ENCODE measurements at places on chromosomes 6 and 20.

GRCh38 chr6:39941138-39941537 lies 6.9 kb upstream of the MOCS1 start:
- no peak for DNase-seq

- no peak for DNase-seq
These were observed 68.1 kb upstream of the PMEPA1 start for GRCh38 chr20:57777911-57778310.

DNA sequence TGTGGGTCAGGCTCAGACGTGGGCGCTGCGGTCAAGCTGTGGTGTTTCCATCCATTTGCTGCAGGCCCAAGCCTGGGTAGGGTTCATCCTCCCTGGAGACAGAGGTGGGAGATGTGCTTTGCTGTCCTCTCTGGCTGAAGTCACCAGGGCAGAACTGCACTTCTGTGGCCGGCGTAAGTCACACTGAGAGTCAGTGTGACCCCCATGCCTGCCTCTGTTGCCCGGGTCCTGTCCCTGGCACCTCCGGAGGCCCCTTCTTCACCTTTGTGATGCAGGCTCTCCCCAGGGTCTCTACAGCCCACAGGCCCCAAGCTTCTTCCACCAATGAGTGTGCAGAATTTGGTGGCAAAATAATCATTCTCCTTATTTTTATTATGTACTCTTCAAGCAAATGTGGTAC lies 53.8 kb upstream of the DACT2 start:
- no peak for DNase-seq

- peak; percentile 95 for DNase-seq
These were observed 49.0 kb upstream of the RNF24 start for GRCh38 chr20:4064144-4064909.

- DNase-seq: peak; percentile 60
These were observed 6.0 kb downstream of the PPIL6 start for GRCh38 chr6:109434456-109434855.

GRCh38 chr6:34657307-34657978 lies 39.1 kb downstream of the ILRUN start:
- peak; percentile 84 for DNase-seq

DNA sequence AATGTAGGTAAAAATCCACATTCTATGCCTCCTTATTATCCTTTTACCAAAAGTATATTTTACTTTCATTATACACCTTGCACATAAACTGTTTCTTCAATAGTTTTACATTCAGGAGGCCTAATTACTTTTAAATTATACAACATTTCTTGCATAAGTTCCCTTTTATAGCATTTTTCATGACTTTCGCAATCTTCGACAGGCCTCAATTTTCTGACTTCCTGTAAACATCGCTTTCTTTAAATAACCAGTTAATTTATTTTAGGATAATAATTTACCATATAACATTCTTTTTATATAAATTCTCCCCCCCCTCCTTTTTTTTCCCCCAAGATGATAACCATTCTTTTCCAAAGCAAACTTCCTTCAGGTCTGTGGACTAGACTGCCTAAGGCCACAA lies 9.2 kb downstream of the SLC35A1 start:
- DNase-seq: no peak

DNA sequence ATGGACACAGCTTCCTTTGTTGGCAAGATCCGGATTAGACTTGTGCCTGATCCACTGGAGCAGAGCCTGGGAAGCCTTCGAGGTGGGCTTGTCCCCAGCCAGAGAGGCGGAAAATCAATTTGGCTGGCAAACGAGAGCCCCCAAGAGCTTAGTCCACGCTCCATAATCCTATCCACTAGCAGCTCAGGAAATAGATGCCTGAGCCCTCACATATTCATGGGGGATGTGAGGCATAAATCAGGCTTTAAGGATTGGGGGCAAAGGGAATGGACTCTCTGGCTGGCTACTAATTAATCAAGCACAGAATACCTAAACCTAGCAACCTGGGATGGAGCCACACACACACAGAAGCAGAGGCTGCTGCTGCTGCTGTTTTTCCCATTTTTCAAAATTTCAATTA lies 137.9 kb downstream of the PKHD1 start:
- DNase-seq: no peak

GRCh38 chr6:84065693-84066290 lies 32.2 kb downstream of the MRAP2 start:
- peak; percentile 36 for DNase-seq

DNA sequence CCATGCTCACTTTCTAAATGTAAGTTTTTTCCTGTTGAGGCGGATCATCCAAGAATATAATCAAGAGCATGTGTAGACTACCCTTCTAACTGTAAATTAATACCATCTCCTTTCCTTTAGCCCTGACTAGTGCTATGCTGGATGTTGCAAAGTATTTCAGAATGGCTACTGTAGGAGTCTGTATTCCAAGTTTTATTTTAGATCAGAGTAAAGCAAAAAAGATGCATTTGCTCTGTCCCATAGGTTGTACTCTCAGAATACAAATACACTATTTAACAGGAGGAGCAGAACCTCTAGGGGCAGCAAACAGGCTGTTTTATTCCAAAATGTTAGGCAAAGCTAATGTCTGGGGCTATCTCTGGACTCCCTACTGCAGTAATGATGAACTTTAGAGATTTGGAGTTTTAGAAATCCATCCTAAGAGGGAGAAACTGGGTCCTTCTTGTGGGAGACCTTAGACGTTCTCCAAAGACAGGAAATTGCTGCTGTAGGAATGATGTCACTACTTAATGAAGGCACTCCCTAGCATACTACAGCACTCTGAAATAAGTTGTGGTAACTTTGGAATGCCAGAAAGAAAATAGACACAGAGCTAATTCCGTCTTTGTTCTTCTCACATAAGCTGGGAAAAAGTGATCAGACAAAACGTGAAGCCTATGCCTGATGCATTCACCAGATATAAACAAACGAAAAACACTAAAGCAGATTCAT lies 392.4 kb upstream of the HS3ST5 start:
- DNase-seq: no peak

GRCh38 chr20:57428324-57429158 lies 37.3 kb downstream of the RBM38 start:
- no peak for DNase-seq

DNA sequence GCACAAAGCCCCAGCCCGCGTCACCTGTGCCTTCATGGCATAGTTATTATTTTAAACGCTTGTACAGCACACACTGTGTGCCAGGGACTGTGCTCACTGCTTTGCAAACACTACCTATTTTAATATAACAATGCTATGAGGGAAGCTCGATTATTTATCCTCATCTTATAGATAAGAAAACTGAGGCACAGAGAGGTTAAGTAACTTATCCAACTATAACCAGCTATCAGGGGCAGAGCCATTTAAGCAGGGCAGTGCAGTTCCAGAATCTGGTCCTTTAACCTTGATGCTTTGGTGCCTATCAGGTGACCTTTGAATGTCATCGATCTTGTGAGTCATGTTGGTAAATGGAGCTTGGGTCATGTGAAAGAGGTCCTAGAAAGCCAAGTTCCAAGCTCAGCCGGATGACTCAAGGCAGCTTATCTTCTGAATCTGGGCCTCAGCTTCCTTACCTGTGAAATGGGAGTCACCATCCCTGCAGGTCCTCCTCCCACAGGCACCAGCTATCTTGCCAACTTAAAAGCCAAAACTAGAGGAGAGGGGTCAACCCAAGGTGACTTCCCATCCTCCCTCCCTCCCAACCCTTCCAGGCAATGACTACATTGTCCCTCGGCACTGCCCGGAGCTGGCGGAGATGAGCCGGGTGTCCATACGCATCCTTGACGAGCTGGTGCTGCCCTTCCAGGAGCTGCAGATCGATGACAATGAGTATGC lies 56.4 kb upstream of the TTPAL start:
- no peak for DNase-seq

GRCh38 chr20:45833883-45834796 lies 541 bp downstream of the SNX21 start:
- DNase-seq: peak; percentile 63

DNA sequence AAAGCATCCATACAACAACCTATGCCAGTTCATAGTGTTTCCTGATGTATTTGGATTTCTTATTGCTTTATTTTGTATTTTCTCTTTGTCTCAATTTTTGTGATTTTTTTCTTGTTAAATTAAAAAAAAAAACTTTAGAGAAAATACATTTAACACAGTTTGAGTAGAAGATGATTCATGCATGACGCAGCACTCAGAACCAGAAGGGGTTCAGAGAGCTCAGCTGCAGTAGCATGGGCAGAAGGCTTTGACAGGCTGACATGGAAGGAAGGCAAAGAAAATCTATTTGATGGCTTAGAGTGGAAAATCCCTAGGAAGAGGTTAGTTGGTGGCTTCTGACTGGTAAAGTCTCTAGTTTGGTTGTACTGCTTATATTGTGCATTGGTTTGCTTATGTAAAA lies 207.2 kb upstream of the STXBP5 start:
- DNase-seq: peak; percentile 47

DNA sequence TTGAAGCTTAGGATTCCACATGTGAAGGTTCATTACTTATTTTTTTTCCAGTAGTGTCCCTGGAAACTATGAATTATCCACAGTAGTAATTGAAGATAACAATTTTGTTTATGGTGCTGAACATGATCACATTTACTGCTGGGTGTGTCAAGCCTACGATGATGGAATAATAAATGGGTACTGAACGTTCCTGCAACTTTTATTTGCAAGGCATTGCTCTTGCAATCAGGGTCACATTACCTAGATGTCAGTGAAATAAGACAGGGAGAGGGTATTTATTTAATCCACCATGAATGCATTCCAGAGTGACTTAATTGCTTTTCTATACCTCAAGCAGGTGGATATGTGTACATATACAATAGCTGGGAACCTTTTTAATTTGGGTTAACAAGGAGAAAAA lies 27.0 kb upstream of the MLIP start:
- no peak for DNase-seq

GRCh38 chr20:61565791-61566190 lies 313.7 kb downstream of the CDH4 start:
- DNase-seq: no peak

DNA sequence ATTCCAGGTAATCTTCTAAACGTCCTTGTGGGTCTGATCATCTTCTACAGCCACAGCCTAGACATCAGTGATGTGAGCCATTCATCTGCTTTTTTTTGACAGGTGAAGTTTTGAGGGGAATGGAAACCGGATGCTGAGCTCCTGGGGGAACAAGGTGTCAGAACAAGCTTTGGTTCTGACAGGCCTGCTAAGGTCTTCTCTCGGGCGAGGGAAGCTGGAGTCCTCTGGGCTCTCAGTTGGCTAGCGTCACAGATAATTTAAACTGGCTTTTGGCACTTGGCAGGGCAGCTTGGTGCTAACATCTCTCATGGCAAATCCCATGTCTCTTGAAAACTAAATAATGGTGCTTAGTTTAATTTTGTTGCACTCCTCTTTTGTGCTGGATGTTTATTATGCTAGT lies 8.4 kb upstream of the AIG1 start:
- DNase-seq: no peak

DNA sequence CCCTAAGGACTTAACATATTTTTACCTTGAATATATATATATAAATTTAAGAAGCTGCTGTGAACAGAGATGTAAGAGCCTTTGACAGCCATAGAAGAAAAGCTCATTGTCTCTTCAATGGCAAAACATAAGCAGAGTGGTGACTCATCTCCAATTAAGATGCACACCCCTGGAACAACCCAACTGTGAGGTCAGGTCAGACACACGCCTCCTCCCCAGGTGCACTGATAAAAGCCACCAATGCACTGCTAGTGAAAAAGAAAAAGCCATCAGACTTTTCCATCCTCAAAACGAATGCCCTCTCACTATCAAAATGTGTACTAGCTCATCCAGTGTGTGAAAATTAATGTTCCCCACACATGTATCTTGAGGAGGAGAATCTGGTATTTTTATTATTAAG lies 100.1 kb downstream of the SMLR1 start:
- DNase-seq: no peak

DNA sequence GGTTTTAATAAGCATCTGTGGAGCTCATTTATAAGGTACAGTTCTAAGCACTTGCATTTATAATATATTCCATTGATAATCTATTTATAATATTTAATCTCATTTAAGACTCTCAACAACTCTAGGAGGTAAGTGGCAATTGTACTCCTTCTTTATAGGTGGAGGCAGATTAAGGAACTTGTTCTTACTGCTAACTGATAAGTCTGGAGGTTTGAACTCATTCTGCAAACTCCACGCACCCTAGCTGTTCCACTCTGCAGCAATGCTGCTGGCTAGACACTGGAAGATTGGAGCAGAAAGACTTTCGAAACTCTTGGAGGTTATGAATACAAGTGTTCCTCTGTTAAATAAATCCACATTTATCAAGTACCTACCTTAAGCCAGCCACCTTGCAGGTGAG lies 793 bp upstream of the HDAC2 start:
- DNase-seq: no peak

DNA sequence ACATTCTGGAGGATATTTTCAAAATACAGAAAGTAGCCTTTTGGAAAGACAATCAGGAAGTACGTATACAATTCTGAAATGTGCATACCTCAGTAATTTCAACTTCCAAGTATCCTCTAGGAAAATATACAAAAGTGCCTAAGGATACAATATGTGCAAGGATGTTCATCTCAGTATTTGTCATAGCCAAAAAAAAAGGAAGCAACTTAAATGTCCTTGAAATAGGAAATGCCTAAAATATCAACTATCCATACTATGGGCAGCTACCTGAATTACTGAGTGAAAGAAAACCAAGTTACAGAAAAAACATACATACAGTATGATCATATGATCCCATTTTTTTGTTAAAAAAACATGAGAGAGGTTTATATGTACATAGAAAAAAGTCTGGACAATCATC lies 1.5 kb downstream of the PPIL1 start:
- no peak for DNase-seq

- DNase-seq: no peak
These were observed 146.6 kb downstream of the RNF144B start for GRCh38 chr6:18533793-18534192.

- no peak for DNase-seq
These were observed 350.3 kb downstream of the KIF16B start for GRCh38 chr20:16222859-16223411.

DNA sequence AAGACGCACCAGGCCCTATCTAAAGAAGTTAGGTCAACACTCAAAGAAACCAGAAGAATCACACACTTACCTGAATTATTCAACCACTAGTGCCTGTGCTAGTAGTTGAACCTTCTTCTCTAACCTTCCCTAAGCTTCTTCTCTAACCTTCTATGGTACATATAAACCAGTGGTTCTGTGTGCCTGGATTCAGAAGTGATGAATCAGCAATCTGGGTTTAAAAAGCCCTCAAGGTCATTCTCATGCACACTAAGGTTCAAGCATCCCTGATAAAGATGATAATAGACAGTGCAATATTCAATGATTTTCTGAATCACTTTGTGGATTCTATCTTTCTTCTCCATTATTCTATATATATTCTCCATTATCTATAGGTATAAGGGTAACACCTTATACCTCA lies 271.4 kb upstream of the TBX18 start:
- DNase-seq: no peak

DNA sequence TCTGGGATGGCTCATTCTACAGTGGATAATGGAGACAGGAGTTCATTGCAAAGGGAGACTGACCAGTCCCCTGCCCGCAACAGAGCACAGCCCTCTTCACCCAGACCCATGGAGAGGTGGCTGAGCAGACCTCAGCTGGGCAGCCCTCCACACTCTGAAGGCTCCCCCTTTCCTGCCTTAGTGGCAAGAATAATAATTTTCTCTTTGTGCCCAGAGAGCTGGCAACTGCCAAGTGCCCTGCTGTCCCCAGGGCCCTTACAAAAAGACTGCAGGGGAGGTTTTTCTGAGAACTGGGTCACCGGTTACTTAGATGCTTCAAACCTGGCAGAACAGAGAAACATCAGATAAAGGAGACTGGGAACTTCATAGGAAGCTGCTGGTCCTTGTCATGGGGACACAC lies 35.4 kb upstream of the ZNFX1 start:
- no peak for DNase-seq

Measured in AG10803 (cell line).